ENCODE measurements at places on chromosomes 1 and 21. TPM values are rescaled to one million over a fixed set of nuclear protein-coding genes. Genes with fewer than 3 reads are reported as not detected.

SPRR3 gene
- 0.22 TPM for total RNA-seq

AADACL3 gene
- total RNA-seq, result not detected

HJV gene
- not detected for total RNA-seq

LCE1B gene
- not detected for total RNA-seq

LCE3C gene
- not detected for total RNA-seq

DCAF8 gene
- 48.2 TPM for total RNA-seq

OR2AK2 gene
- not detected for total RNA-seq

FABP3 gene
- not detected for total RNA-seq

RBBP4 gene
- total RNA-seq, result 88.8 TPM

FMO2 gene
- total RNA-seq, result not detected

HMGN2 gene
- total RNA-seq, result 358 TPM

HSPG2 gene
- 70.8 TPM for total RNA-seq

LYPD8 gene
- total RNA-seq, result not detected

SYT11 gene
- total RNA-seq, result 1.3 TPM

OR6K2 gene
- not detected for total RNA-seq

MROH9 gene
- total RNA-seq, result not detected

EDARADD gene
- 2.9 TPM for total RNA-seq

FNDC10 gene
- total RNA-seq, result 8.4 TPM

DAB1 gene
- total RNA-seq, result not detected

CFAP57 gene
- 0.33 TPM for total RNA-seq

HLX gene
- 5.1 TPM for total RNA-seq

SPRR4 gene
- total RNA-seq, result not detected

OPRD1 gene
- total RNA-seq, result 0.06 TPM

CTSE gene
- total RNA-seq, result not detected

KCNA3 gene
- total RNA-seq, result not detected

OR10Z1 gene
- total RNA-seq, result not detected

AMPD1 gene
- total RNA-seq, result not detected

SMCP gene
- not detected for total RNA-seq

SLC44A3 gene
- 2.1 TPM for total RNA-seq

GNG12 gene
- total RNA-seq, result 60.9 TPM

ENTREP3 gene
- 34.6 TPM for total RNA-seq

LRRC39 gene
- not detected for total RNA-seq

ELF3 gene
- 258 TPM for total RNA-seq

CHIT1 gene
- not detected for total RNA-seq

PLPPR4 gene
- total RNA-seq, result not detected

DISP3 gene
- 0.28 TPM for total RNA-seq

ATP5PB gene
- 253 TPM for total RNA-seq

GATAD2B gene
- total RNA-seq, result 8.5 TPM

KRTAP19-4 gene
- total RNA-seq, result not detected

DVL1 gene
- 77.2 TPM for total RNA-seq

ADCY10 gene
- total RNA-seq, result 0.08 TPM

FCRL6 gene
- not detected for total RNA-seq

PPIAL4G gene
- total RNA-seq, result not detected

RHBG gene
- not detected for total RNA-seq

THEM5 gene
- not detected for total RNA-seq

MANEAL gene
- total RNA-seq, result 24.3 TPM

NCAM2 gene
- total RNA-seq, result not detected

FCAMR gene
- not detected for total RNA-seq

BACH1 gene
- 9.3 TPM for total RNA-seq

PIGK gene
- total RNA-seq, result 21.6 TPM

C1orf226 gene
- total RNA-seq, result 0.90 TPM

HSF2BP gene
- 1.4 TPM for total RNA-seq
